Colonic mucosa (tissue), 4 donors: ENCODE measurements at places on chromosomes 11 and 22.

DNA sequence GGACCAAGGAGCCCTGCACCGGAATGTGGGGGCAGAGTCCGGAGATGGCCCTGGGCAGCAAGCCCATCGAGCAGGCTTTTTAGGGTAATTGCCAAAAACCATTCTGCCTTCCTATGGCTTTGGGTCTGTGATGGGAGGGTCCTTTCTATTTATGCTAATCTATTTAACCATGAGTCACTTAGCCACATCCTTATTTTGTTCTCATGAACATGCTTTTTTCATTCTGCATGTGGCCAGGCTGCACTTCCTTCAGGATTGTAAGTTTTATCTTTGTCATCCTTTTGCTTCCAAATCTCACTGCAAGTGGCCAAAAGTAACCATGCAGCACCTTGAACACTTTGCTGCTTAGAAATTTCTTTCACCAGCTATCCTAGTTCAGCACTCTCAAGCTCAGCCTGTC is 88.3 kb downstream of the EFCAB6 start:
- DNase-seq = no peak

DNA sequence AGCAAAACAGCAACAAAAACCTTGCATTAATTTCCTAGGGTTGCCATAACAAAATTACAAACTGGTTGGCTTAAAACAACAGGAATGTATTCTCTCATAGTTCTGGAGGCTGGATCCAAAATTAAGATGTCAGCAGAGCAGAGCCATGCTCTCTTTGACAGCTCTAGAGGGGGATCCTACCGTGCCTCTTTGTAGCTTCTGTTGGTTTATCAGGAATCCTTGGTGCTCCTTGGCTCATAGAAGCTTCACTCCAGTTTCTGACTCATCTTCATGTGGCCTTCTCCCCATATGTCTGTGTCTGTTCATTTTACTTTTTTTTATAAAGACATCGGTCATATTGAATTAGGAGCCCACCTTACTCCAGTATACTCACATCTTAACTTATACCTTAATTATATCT is 90.5 kb upstream of the POU2AF2 start:
- no peak for DNase-seq

- no peak for DNase-seq
Measured at GRCh38 chr22:19713245-19713644, 1.1 kb upstream of the SEPTIN5 start.

DNA sequence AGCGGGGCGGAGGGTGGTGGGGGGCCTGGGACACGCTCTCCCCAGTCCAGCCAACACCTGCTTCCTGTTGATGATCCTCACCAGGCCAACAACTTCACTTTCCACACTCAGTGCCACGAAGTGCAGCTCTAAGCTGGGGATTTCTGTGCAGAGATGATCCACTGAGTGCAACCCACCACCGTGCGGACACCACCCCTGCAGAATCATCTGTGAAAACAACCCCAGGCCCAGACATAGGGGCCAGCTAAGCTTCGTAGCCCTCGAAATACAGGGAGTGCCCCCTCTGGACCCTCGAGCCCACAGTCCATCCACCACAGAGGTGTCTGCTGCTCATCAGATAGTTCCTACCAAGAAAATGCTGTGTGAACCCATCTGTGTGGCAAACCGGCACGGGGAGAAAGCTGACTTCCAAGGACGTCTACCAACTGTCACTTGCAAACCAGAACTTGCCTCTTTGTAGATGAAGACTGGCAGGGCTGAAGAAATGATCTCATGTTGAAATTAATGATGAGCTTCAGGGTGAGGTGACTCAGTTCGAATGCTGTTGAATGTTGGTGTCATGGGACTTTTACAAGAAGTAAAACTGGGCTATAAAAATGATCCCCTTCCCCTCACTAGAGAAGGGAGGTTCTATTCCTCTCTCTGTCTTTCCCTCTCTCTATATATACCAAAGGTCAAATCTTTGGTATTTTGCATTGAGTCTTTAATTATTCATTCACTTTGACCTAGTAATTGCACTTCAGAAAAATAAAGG is 73.4 kb downstream of the MYEOV start:
- no peak for DNase-seq

DNA sequence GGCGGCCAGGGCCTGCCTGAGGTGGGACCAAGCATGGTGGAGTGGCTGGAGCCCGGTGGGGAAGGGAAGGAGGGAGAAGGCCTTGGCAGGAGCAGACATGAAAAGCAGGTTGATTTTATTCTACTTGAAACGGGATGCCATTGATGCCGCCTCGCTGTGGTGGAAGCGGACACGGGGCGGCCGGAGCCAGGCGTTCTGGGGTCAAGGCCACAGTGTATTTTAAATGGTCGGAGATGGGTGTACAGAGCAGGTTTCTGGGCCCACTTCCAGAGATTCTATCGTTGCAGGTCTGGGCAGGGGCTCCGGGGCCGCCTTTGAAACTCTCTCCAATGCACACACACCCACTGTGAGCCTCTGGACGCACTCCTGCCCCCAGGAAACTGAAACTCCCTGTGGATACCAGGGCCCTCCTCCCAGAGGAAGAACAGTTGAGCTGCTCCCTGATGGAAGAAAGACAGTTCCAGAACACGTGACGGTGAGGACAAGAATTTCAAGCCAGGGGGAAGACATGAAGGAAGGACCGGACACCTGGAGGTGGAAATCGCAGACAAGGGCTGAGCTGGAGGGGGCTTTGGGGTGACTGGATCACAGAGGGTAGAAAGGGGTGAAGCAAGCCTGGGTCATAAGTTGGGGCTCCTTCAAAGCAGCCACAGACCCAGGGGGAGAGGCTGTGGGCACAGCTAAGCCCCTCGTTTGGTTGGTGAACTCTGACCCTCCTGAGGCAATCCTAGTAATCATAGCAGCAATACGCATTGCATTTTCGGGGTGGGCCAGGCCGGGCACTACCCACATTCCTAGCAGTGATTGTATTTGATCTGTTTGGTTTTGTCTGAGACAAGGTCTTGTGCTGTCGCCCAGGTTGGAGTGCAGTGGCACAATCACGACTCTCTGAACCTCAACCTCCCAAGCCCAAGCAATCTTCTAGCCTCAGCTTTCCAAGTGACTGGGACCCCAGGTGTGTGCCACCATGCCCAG is 12.3 kb upstream of the LINC01488 start:
- no peak for DNase-seq

DNA sequence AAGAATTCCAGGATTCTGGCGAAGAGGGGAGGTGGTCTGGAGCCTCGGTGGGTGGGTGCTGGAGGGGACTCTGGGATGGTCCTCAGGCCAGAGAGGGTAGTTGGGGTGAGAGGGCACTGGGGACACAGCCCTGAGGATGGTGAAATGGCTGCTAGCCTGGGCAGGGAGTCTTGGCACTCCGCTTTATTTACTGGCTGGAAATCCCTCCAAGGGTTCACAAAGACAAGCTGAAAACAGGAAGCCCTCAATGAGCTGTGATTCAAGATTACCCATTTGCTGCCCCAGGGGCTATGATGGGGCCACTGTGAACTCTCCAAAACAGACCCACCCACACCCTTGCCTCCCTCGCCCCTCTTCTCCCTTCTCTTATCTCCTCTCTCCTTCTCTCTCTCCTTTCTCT is 71.9 kb downstream of the FBXO7 start:
- DNase-seq = no peak

DNA sequence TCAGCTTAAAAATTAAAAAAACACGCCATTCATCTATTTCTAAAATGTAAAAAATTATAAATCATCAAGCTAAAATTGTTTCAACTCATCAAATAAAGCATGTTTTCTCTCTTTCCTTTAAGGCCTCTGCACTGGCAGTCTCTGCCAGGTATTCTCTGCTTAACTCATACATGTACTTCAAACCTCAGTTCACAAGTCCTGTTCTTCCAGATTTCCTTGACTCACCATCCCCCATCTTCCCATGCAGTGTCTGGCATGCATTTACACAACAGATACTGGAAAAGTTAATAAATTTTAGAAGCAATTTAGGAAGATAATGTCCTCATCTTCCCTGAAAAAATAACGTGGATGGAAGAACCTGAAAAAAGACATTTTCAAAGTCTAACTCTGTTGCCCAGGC is 32.5 kb downstream of the CSTF3 start:
- DNase-seq = no peak

DNA sequence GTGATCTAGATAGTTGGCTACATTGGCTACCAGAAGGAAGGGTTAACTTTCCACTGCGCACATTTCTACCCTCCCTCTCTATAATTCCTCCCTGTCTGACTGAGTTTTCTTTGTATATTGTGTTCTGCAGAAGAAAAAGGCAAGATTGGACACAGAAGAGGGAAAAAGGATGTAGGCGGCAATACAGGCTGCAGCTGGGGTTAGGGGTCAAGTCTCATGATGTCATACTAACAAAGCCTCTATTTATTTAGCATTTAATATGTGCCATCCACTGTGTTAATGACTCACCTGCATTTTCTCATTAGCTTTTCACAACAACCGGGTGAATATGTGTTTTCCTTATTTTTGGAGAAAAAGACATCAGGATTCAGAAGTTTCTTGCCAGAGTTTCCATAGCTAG is 2.0 kb downstream of the FAM83F start:
- no peak for DNase-seq

GRCh38 chr22:32338757-32339156 is 18.9 kb upstream of the RFPL3 start:
- DNase-seq = no peak

DNA sequence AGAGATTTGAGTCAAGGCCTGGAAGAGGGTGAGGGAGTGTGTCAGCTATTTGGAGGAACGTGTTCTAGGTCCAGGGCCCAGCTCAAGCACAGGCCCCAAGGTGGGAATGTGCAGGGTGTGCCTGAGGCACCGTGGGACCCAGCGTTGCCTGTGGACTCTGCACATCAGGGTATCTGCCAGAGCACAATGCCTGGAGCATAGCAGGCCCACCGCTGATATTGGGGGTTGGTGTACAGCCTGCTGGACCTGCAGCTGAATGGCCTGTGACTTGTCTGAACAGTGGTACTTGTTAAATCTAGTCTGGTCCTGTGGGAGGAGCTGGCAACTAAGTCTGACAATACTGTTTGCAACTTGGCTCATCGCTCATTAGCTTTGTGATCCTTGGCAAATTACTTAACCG is 131.7 kb downstream of the GRIK4 start:
- no peak for DNase-seq

GRCh38 chr11:61654397-61654829 is 25.8 kb upstream of the DAGLA start:
- DNase-seq = peak; percentile 75

- DNase-seq = no peak
Measured at GRCh38 chr11:96038046-96038445, 114.1 kb upstream of the MTMR2 start.

GRCh38 chr22:46678785-46679700 is 58.9 kb downstream of the GRAMD4 start:
- DNase-seq = no peak

GRCh38 chr11:70740488-70740851 is 342.1 kb downstream of the CTTN start:
- no peak for DNase-seq

DNA sequence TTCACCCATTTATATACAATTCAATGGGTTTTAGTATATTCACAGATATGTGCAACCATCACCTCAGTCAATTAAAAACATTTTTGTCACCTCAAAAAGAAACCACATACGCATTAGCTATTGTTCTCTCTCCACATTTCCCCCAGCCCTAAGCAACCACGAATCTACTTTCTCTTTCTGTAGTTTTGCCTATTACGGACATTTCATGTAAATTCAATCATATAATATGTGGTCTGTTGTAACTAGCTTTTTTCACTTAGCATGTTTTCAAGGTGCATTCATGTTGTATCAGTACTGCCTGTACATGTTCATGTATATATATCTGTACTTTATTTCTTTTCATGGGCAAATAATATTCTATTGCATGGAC is 104.7 kb upstream of the RRM1 start:
- no peak for DNase-seq

- DNase-seq = peak; percentile 58
Measured at GRCh38 chr11:65844231-65844872, 10.6 kb downstream of the SNX32 start.

GRCh38 chr11:16813126-16813525 is 74.7 kb downstream of the C11orf58 start:
- DNase-seq = no peak
